Activated T-cell treated with anti-CD3 and anti-CD28 coated beads, Interleukin-2, amount 50 U/mL, for 1 hour (primary cell): ENCODE measurements at places on chromosomes 13 and 19.

DNA sequence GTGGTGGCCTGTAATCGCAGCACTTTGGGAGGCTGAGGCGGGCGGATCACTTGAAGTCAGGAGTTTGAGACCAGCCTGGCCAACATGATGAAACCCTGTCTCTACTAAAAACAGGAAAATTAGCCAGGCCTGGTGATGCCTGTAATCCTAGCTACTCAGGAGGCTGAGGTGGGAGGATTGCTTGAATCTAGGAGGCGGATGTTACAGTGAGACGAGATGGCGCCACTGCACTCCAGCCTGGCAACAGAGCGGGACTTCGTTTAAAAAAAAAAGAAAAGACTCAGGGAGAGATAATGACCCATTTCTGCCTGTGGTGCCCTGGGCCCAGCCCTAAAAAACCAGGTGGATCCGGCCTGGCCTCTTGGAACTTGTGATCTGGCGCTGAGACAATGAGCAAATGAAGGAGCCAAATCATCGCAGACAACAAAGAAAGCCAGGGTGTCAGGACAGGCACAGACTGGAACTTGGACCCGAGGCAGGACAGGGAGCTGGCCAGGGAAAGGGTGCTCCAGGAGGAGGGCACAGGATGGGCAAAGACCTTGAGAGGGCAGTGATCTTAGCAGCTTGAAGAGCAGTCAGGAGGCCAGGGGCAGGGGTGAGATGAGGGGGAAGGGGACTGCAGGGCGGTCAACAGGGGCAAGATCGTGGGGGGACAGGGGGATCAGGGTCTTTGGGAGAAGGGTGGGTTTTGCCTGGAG lies 962 bp upstream of the JAK3 start:
- DNase-seq, result no peak

DNA sequence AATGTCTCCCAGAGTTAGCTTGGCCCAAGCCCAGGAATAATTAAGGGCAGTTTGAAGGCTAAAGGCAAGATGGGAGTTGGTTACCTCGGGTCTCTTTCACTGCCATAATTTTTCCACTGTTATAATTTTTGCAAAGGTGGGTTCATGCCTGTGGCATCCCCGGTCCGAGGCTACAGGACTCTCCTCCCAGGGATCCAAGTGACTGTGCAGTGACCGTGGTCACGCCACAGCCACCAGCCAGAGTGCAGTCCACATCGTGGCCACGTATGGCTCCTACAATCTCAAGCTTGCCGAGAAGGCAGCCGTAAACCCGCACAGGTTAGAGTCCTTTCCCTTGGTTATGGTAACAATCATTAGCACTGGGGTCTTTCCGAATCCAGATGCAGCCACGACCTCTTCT lies 36.8 kb downstream of the C13orf46 start:
- DNase-seq, result no peak

DNA sequence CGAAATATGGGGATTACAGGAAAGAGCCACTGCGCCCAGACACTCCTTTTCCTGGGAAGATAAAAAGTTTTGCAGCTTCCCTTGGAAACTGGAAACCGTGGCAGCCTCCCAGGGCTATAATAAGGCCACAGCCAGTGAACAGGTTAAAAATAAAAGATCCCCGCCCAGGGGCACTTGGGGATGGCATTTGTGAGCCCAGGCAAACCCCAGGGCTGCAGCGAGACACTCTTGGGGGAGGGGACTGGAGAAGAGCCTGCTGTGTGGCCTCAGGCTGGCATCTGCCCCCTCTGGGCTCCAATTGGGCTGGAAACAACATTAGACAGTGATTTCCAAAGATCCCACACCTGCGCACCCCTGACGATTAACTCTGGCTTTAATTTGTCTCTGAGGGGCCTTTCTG lies 11.2 kb downstream of the FEM1A start:
- DNase-seq, result no peak

GRCh38 chr13:73596382-73596781 lies 537.6 kb downstream of the KLF5 start:
- no peak for DNase-seq

DNA sequence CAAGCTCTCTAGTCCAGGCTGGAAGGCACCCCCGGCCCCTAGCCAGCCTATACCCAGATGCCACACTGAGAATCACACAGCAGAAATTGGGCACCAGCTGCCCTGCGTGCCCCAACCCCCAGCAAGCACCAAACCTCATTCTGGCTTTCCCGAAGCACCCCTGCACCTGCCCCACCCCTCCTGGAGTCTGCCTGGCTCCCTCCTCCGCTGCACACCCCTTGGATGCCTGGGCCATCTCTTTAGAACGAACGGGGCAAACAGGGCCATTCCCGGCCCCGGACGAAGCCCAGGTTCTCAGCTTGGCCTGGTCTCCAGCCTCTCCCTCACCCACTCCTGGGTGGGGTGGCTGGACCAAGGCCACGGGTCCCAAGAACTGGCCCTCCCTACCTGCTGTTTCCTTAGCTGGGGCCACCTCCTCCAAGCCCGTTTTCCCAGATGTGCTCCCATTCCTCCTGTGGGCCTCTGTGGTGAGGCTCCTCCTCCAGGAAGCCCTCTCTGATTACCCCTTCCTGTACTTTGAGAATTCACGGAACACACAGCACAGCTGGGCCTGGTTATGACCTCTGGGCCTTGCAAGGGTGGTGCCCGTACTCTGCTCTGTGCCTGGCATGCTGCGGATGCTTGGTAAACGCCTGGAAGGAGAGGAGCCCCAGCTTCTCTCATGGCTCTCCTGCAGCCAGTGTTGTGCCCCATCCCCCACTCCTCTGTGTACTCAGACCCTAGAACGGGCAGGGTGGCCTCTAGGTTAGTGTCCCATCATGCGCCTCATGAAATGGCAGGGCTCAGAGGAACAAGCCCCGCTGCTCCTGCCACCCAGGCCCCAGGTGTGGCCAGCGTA lies 21.4 kb downstream of the CEBPG start:
- DNase-seq, result no peak

GRCh38 chr13:37230346-37230745 lies 124.9 kb upstream of the CSNK1A1L start:
- DNase-seq, result no peak

GRCh38 chr13:39941236-39941635 lies 285.8 kb downstream of the COG6 start:
- no peak for DNase-seq

GRCh38 chr13:107289540-107289939 lies 721.6 kb upstream of the ARGLU1 start:
- DNase-seq, result no peak

- DNase-seq, result no peak
These were observed 12.9 kb upstream of the NDUFS7 start for GRCh38 chr19:1370579-1371361.

GRCh38 chr13:53254500-53254899 lies 225.9 kb downstream of the OLFM4 start:
- DNase-seq, result no peak

DNA sequence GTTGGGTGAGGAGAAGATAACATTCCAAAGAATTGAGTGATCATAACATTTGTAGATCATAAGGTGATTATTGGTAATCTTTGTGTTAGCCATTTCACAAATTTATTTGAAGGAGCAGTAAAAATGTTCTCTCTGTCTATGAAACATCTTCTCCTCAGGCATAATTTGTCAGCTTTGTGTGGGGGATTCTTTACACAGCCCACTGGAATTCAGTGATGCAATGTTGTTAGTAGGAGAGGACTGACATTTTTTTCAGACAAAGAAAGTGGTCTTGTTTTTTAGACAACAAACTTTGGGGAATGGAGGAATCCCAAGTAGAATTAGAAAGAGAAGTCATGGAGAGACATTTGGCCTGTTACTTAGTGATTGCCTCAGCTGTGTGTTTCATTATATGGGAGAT lies 100.3 kb downstream of the ITGBL1 start:
- DNase-seq, result no peak

DNA sequence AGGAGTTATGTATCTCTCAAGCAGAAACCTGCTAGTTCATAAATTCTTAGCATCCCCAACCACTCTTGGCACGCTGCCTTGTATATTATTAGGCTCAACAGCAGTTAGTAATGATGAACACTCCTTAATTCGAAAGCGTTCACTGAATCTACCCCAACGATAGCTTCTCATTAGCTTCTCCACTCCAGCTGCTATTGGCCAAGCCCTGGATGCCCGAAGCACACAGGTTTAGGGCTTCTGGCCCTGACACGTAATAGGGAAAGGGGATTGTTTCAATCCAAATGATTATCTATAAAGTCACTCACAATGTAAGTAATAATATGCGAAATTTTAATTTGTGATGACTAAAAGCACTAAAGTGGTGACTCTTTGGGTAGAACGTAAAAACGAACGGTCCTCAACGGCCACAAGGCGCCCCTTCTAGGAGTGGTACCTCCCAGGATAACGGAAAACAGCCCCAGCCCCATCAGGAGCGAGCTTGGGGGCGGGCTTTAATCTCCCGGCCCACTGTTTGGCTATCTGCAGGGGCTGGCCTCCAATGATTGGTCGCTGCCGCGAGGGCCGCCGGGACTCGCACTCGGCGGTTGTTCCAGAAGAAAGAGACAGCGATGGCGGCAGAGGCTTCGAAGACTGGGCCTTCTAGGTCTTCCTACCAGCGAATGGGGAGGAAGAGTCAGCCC lies at the start of gene RNF17:
TSS of gene RNF17 (plus strand) at position 574 of the 680 bp plus-strand sequence. CDS start at position 609, 35 bp downstream.
- no peak for DNase-seq

DNA sequence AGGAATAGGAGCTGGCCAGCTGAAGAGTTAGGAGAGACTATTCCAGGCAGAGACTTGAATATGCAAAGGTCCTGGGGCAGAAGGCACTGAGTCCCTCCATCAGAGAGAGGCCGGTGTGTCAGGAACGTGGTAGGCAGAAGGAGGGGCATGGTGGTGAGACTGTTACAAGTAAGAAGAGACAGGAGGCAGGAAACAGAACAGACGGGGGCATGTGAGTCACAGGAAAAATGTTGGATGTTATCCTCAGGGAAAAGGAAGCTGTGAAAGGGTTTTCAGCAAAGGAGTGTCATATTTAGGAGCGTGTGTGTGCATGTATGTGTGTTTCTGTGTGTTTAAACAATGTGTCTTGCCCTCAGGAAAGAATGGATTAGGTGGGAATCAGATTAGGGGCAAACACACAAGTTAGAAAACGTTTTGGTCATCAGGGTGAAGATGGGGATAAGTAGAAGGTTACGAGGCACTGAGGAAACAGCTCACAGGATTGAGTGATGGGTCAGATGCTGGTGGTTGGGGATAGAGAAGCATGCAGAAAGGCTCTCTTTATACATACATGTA lies 1.1 kb downstream of the EDDM13 start:
- DNase-seq, result no peak

GRCh38 chr13:32107973-32108372 lies 76.4 kb downstream of the FRY start:
- DNase-seq, result no peak
